ENCODE measurements at places on chromosomes 2 and 18. TPM values are rescaled to one million over a fixed set of nuclear protein-coding genes. Genes with fewer than 3 reads are reported as not detected.

IL1RN gene
- 0.98 TPM for total RNA-seq

CYS1 gene
- total RNA-seq: 1.4 TPM

ANKRD44 gene
- 69.1 TPM for total RNA-seq

ABCG5 gene
- not detected for total RNA-seq

AFF3 gene
- 2.5 TPM for total RNA-seq

PTPRN gene
- total RNA-seq: not detected
